ENCODE measurements at places on chromosomes 6 and 20.

- DNase-seq: no peak
Observed at GRCh38 chr6:46653439-46654195, 842 bp downstream of the SLC25A27 start.

DNA sequence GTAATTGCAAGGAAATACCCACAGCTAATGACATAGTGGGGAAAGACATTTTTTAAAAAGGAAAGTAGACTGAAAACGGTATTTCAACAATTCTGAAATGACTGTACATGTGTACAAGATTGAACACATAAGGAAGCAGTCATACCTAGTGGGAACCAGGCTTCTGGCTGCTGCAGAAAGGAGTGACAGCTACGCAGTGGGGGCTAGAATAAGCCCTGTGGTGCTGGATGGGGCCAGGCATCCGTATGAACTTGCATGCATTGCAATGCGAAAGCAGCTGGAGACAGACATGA lies 54.9 kb upstream of the GPR31 start:
- DNase-seq: no peak

GRCh38 chr6:152089992-152090391 lies 282.5 kb downstream of the ESR1 start:
- DNase-seq: no peak

DNA sequence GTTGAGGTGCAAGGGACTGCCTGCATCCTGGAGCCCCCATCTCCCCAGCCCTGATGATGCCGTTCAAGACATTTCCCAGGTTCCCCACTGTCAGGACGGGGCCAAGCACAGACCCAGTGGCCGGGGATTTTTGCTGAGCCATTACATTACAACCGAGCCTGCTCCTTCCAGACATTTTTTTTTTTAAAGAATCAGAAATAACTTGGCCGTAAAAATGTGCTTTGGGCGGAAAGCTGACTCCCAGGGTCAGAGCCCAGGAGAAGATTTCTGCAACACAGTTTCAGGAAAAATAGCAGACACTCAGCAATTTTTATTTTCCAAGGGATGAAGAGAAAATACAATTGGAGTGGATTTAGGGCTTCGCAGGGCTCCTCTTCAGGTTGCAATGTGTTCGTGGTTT lies 87.9 kb downstream of the LRFN2 start:
- DNase-seq: no peak

GRCh38 chr6:137025786-137026730 lies 18.7 kb downstream of the IL20RA start:
- no peak for DNase-seq

- DNase-seq: no peak
Observed at GRCh38 chr6:55972091-55972490, 96.7 kb upstream of the BMP5 start.

- DNase-seq: no peak
Observed at GRCh38 chr20:38393259-38393658, 41.9 kb downstream of the SNHG17 start.

- DNase-seq: no peak
Observed at GRCh38 chr20:19456595-19457395, 244.4 kb downstream of the SLC24A3 start.

- no peak for DNase-seq
Observed at GRCh38 chr6:3571250-3571681, 114.4 kb upstream of the SLC22A23 start.

- no peak for DNase-seq
Observed at GRCh38 chr6:16055852-16056251, 73.0 kb upstream of the MYLIP start.

- no peak for DNase-seq
Observed at GRCh38 chr20:63655249-63655648, 2.0 kb upstream of the STMN3 start.

- no peak for DNase-seq
Observed at GRCh38 chr6:20900389-20901160, 366.3 kb downstream of the CDKAL1 start.

DNA sequence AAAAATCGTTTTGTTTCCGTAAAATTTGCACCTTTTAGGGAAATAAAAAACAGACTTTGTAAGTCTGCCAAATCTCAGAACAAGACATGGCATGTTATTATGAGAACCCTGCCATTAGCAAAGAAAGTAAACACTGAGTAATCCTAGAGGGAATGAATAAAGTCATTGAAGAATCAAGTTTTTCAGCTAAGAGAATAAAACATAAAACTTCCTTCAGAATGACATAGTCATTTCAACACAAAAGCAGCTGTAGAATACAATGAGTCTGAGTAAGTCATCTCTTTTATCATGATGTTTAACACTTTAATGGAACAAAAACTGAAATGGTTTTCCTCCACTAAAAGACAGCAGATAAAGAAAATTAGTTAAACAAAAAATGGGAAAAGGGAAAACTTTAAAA lies 10.3 kb upstream of the DST start:
- no peak for DNase-seq

GRCh38 chr6:143542888-143543287 lies 31.4 kb upstream of the FUCA2 start:
- no peak for DNase-seq

DNA sequence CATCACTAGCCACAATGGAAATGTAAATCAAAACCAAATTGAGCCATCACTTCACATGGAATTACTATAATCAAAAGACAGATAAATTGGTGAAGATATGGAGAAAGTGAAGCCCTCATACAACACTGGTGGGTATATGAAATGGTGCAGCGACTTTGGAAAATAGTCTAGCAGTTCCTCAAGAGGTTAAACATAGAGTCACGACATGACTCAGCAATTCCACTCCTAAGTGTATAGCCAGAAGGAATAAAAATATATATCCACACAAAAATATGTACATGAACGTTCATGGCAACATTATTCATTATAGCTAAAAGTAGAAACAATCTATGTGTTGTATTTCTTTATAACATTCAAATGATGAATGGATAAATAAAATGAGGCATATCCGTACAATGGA lies 33.1 kb upstream of the SH3BGRL2 start:
- no peak for DNase-seq

- no peak for DNase-seq
Observed at GRCh38 chr6:11814106-11814505, 35.5 kb upstream of the ADTRP start.

- no peak for DNase-seq
Observed at GRCh38 chr20:37697314-37697713, 3.5 kb downstream of the CTNNBL1 start.

- no peak for DNase-seq
Observed at GRCh38 chr6:108565893-108566292, 5.2 kb downstream of the FOXO3 start.

- DNase-seq: no peak
Observed at GRCh38 chr6:56246881-56247653, at the start of gene COL21A1. Gene COL21A1, minus strand, starts transcription at chr6:56247580. Its CDS starts 64,962 bp downstream, at chr6:56182618.

DNA sequence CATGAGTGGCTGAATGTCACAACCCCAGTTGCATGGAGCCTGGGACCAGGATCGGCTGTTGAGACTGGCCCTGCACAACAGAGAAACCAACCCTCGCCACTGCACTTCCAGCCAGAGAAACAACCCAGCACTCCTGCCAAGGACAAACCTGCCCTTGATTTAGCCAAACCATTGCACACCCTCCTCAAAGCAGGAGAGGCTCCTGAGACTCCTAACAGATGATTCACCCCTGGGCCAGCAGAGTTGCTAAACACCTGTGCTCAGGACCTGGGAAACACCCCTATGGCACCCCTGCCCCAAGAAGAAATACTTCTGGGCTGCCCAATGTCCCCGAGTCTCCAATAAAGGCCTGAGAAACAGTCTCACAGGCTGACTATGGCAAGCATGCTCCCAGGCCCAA lies 17.8 kb downstream of the WDR27 start:
- DNase-seq: no peak

DNA sequence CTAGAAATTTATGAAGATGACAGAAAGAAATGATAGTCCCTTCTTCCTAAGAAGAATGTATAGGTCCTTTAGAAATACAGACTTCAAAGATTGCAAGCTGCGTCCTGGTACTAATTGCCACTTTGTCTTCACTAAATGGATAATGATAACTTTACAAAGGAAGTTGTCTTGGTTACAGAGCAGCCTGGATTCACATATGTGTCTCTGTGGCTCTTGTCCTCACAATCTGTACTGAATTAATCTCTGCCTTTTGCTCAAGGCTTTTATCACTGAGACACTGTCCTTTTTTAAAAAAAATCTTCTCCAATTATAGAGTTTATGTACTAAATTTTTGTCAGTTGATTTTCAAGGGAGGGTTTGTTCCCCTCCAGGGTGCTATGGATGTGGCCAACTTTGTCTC lies 17.5 kb upstream of the MRAP2 start:
- no peak for DNase-seq

DNA sequence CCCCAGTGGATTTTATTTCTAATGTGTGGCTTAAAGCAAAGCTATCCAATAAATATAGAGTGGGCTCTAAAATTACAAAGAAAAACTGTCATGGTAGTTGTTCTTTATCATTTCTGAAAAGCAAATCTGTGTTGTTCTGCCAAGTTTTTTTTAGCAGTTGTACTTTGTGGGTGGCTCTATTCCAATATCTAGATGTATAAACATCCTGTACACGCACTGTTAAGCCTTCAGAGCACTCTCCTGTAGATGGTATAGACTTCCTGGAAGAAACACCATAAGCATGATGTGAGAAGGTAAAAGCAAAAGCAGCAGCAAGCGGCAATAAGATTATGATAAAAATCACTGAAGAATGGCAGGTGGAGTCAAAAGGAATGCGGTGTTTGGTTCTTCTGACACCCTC lies 21.5 kb upstream of the TMEM30A start:
- DNase-seq: no peak

DNA sequence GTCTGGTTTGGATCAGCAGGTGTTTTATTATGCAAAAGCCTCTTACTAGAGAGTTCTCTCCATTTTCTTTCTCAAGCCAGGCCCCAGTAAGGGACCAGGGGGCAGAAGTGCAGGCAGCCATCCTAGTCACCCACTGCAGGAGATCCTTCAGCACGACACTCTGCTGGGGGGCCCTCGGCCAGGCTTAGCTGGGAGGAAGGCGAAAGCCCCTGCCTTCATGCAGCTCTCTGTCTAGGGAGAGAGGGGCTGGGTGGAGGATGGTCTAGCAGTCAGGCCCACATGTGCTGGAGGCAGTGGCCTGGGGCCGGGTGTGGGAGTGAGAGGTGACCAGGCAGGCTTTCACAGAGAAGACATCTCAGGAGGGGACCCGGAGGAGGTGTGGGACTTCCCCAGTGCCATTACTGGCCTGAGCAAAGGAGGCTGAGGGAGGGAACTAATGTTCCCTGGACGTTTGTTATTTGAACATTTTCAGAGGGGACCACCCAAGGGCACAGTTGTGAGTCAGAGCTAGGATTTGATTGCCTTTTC lies 33.5 kb upstream of the VSTM2L start:
- DNase-seq: no peak

Data from Panc1 (cell line).